KBM-7 (cell line): ENCODE measurements at places on chromosomes 6 and 20.

- no peak for DNase-seq
These were observed 48.4 kb upstream of the PHACTR2 start for GRCh38 chr6:143629104-143630080.

- no peak for DNase-seq
These were observed 22.1 kb downstream of the DEK start for GRCh38 chr6:18242062-18242851.

- no peak for DNase-seq
These were observed 620.1 kb downstream of the COL12A1 start for GRCh38 chr6:74585753-74586152.

DNA sequence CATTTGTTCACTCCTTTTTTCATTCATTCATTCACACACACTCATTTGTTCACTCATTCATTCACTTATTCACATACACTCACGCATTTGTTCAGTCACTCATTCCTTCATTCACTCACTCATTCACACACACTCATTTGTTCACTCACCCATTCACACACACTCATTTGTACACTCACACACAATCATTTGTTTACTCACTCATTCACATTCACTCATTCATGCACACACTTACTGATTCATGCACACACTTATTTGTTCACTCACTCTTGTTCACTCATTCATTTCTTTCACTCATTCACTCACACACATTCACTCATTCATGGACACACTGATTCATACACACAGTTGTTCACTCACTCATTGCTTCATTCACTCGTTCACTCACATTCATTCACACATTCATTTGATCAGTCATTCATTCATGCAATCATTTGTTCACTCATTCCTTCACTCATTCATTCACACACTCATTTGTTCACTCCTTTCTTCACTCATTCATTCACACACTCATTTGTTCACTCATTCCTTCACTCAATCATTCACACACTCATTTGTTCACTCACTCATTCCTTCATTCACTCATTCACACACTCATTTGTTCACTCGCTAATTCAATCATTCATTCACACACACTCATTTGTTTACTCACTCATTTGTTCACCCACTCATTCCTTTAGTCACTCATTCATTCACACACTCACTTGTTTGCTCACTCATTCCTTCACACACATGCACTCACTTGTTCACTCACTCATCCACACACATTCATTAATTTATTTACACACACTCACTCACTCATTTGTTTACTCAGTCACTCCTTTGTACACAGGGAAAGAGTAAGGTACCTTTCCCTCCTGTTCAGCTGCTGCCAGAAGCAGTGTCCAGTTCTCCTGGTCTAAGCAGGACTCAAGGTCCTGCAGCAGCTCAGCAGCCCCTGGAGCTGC is 50.7 kb upstream of the BHLHE23 start:
- DNase-seq: no peak

- DNase-seq: no peak
These were observed 19.2 kb upstream of the POLR1H start for GRCh38 chr6:30041821-30042220.

DNA sequence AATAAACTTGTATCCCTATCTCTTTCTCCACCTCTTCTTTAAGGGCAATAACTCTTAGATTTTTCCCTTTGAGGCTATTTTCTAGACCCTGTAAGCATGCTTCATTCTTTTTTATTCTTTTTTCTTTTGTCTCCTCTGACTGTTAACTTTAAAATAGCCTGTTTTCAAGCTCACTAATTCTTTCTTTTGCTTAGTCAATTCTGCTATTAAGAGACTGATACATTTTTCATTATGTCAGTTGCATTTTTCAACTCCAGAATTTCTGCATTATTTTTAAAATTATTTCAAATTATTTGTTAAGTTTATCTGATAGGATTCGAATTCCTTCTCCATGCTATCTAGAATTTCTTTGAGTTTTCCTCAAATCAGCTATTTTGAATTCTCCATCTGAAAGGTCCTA is 84.0 kb downstream of the CFAP61 start:
- DNase-seq: no peak

- peak; percentile 39 for DNase-seq
These were observed 2.4 kb downstream of the HEBP2 start for GRCh38 chr6:138406443-138406842.

GRCh38 chr6:73139681-73140383 is 85.5 kb downstream of the KHDC1L start:
- DNase-seq: no peak

DNA sequence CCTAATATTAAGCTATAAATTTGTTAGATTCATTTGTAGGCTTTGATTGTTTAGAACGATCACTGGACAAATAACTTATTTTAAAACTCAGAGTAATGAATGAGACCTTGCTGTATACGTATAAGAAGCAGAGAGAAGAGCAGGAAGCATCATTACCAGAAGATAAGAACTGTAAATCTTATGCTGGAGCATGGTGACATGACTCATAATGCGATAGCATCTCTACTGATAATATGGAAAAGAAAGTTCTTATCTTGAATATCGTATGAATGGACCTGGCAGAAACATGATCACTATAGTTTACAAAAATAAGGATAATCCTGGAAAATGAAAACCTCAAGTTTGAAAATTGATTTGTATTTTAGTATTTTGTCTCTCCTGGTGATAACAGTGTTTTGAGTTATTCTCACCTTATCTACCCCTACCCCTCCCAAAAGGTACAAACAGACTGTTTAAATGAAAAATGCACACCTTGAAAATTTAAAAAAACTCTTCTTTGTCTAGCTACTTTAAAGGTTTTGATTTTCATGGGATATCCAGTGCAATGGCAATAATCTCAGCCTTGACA is 2.0 kb upstream of the ZSCAN26 start:
- no peak for DNase-seq

DNA sequence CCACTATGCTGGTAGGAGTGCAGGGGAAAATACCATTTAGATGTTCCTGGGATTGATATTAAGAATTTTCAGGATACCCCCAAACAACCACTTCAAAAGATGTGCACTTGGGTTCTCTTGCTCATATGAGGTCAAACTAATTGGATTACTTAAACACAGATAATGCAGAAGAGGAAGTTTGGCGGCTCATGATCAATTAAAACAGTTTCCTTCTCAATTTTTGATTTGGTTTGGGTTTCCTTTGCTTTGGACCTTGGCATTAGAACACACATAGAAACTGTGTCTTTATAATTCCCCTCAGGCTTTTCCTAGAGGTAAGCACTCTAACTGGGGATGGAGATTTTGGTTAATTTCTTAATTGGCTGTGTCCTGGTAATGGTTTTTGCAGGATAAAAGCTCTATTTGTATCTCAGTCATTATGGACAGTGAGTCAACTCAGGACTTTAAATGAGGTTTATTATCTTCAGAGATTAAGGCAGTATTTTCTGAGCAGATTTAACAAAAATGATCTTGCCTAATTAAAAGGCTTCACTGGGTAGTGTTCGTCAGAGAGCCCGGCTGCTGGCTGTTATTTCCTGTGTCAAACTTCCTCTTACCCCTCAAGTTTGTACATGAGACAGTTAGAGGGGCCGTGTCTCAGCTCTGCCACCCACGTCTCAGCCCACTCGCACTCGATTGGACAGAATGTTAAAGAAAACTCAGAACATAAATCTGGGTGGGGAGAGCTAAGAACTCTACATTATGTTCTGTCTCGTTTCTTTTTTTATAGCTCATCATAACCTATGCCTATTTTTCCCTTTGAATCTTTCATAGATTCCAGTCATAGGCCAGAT is 50.3 kb upstream of the PREP start:
- peak; percentile 44 for DNase-seq

DNA sequence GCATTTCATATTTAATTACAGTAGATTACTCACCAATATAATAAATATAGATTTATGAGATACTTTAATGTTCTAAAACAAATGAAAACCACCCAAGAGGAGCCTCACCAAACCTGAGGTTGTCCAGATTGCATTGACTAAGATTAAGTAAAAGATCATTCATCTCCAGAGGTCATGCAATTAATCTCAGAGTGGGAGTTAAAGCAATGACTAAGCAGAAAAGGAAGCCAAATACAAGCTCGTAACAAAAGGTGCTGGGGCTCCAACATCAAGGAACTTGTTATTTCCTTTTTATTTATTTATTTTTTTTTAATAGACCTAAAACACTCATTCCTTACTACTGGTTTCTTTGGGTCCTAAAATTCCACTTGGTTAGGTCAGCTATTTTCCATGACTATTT is 57.7 kb downstream of the RSPO3 start:
- no peak for DNase-seq

- no peak for DNase-seq
These were observed 102.2 kb upstream of the AKAP12 start for GRCh38 chr6:151137542-151137941.

- no peak for DNase-seq
These were observed 190.3 kb upstream of the PCSK2 start for GRCh38 chr20:17036541-17036940.

DNA sequence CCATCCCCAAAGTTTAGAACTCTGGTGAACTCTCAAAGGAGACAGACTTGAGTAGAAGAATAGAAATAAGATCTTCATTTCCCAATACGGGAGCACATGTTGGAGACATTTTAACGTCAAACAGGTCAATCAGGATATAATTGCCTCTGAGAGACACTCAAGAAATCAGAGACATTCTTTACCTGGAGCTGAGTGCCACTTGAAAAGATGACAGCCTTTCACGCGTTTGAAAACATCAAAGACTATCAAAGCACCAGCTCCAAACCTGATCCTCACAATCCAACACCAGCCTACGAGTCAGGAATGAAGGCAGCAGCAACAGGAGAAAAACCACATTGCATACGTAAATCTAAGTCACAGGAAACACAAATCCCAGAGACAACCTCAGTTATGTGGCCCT is 571.5 kb upstream of the CDH4 start:
- no peak for DNase-seq

GRCh38 chr6:170114187-170114945 is 176.5 kb downstream of the DLL1 start:
- DNase-seq: no peak

DNA sequence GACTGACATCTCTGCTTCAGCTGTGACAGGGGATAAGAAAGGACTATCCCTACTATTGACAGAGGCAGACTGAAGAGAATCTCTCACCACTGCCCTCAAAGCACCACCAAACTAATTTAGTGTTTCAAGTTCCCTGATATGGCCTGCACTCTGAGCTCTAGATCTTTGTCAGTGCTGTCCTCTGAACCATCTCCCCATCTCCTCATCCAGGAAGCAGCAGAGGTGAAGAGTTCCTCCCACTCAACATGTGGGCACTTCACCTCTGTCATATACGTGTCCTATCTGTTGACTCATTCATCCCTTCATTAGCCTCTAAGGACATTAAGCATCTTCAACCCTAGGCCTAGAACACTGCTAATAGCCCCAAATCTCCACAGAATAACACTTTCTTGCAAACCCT is 14.1 kb downstream of the FAM210B start:
- DNase-seq: no peak

GRCh38 chr6:139894271-139894670 is 519.8 kb upstream of the CITED2 start:
- DNase-seq: no peak

- DNase-seq: no peak
These were observed 395.7 kb downstream of the ZFAND3 start for GRCh38 chr6:38215225-38215624.
